Stimulated activated CD8-positive, alpha-beta memory T cell treated with anti-CD3 and anti-CD28 coated beads, Interleukin-12 subunit alpha, Interleukin-12 subunit beta, amount 100 ng/mL, for 4 hours (primary cell): ENCODE measurements at places on chromosomes 3 and 15.

- no peak for DNase-seq
Measured at GRCh38 chr3:40055361-40055760, 246.0 kb downstream of the MYRIP start.

- DNase-seq: no peak
Measured at GRCh38 chr3:181425074-181425473, 286.7 kb upstream of the SOX2 start.

DNA sequence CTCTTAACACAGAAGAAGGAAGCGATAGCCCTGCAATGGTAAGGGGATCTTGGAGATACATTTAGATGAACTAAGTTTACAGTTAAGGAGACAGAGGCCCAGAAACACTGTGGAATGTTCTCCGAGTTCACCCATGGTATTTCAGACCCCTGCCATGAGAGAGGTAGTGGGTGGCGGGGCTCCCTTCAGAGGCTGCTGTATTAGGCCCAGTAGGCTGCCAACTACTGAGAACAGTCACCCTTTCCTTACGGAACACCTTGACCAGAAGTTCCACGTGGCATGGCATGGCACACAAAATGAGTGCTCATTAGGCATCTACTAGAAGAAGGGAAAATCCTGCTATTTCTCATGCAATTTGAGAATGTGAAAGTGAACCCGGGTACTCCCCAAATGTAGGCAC is 195.4 kb downstream of the TNIK start:
- no peak for DNase-seq

DNA sequence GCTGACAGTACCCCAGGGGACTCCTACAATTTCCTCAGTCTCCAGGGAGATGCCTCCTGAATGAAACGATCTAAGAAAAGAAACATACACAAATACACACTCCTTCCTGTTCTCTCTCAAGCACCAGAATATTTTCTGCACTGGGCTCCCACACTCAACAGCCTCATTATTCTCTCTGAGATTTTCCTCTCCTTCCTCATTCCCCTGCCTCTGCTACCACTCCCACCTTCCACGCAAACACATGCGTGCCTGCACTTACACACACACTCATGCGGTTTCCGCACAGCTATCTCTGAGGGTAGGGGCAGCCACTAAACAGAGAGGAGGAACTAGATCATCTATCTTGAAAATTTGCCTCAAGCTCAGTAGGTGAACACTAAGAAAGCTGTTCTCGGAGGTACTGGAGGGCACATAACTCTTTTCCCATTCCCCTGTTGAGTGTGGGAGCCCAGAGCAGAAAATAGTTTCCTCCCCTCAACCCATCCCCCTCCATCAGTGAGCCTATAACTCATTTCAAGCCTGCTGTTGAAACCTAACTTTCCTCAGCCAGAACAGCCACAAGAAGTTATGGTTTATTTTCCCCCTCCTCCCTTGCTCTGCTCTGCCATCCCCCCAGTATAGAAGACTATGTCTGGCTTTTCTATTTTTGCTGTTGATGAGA is 30.5 kb upstream of the TIPARP start:
- DNase-seq: no peak

- no peak for DNase-seq
Measured at GRCh38 chr15:100508641-100509300, 20.0 kb downstream of the CERS3 start.

- no peak for DNase-seq
Measured at GRCh38 chr3:136667081-136667480, 85.1 kb downstream of the STAG1 start.

GRCh38 chr3:141557961-141558706 is 71.3 kb downstream of the RASA2 start:
- no peak for DNase-seq

DNA sequence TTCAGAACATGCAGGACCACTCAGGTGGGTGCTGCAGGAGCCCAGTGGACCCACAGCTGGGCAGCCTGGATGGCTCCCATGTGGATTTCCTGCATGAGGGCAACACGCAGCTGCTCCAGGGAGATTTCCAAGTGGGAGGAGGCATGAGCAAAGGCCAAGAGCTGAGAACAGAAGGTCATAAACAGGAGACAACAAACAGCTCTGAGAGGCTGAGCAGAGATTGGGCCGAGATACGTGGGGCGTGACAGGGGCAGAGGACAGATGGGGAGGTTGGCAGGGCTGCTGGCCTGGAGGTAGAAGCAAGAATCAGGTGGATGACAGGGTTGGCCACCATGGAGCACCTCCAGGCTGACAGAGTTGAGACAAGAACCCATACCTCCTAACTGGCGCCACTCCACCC is 2.9 kb downstream of the PHGR1 start:
- no peak for DNase-seq

DNA sequence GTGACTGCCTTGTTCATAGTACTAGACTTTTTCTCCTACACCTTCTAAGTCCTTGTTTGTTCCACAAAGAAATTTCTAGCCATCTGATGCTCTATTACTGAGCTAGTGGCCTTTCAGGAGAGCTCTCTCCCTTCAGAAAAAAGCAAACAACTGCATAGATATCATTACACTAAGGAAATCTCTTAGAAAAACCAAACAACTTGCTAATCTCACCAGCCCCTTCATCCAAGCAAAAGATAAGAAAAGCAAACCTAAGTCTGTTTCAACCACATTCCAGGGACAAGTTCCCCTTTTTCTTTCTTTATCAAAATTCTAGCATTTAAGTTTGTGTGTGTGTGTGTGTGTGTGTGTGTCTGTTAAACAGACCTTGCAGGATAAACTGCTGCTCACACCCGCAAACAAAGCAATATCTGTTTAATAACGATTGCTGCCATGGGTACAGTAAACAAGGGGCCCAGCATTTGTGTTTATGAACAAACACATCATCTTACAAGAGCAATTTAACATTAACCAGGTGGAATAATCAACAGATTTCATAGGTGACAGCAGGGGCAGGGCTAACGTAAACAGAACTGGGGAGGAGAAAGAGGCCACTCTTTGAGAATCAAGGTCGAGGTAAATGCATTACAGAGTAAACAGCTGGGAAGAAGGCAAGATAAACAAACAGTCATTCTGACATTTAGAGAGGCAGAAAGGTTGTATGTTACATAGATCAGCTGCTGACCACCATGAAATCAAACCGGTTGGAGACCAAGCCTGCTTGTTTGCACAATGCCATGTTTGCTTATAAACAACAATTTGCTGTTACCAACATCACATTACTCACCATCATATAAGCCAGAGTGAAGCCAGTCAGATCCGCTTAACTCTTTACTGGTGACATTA is 375.1 kb downstream of the FOXP1 start:
- no peak for DNase-seq

GRCh38 chr15:90625037-90625436 is 92.1 kb upstream of the BLM start:
- no peak for DNase-seq

DNA sequence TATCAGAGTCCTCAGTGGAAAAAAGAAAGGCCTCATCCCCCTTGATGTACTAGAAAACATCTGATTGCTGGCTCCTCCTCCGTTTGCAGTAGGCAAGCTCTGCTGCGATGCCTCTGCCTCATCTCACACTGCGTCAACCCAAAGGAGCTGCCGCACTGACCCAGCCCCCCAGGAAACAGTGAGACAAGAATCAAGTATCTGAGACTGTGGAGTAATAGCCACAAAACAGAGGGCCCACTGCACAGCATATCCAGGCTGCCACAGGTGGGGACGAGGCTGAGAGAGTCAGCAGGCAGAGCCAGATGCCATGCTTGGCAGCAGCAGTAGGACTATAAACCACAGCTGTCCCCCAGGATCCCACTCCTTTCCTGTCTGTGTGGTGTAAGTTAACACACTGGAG is 165.9 kb downstream of the STAC start:
- DNase-seq: no peak

- no peak for DNase-seq
Measured at GRCh38 chr3:28268989-28269388, 27.6 kb downstream of the CMC1 start.

DNA sequence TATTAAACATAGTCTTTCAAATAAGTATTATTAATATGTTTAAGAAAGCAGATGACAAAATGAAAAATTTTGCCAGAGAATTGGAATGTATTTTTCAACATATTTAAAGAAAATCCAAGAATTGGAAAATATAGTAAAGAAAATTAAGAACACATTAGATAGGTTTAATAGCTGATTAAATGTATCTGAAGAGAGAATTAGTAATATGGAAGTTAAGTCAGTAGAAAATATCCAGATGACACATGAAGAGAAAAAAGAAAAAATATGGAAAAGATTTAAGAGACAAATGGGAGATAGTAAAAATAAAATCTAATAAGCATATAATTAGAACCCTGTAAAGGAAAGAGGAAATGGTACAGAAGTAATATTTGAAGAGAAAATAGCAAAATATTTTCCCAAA is 18.0 kb upstream of the POMGNT2 start:
- no peak for DNase-seq

DNA sequence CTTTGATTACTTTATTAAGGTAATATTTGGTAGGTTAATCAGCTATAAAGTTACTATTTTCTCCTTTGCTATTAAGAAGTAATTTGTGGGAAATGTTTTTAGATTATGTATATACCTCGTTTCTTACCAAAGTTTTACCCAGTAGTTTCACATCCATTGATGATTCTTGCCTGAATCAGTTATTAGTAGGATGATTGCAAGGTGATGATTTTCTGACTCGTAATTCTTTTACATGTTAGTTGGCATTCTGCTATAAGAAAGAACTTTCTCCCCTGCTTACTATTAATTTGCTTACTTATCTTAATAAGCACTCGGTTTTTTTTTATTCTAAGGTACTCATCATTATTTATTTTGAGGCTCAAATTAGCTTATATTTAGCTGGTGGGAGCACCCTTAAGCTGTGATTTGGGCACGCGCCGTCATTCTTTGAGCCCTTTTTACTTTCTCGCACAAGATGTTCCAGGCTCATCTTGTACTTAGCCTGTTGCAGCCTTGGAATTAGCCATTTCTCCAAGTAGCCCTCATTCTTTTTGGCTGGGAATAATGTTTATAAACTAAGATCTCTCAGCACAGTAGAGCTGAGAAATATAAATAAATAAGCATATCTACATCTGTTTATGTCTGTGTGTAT is 15.3 kb downstream of the USP3 start:
- no peak for DNase-seq

DNA sequence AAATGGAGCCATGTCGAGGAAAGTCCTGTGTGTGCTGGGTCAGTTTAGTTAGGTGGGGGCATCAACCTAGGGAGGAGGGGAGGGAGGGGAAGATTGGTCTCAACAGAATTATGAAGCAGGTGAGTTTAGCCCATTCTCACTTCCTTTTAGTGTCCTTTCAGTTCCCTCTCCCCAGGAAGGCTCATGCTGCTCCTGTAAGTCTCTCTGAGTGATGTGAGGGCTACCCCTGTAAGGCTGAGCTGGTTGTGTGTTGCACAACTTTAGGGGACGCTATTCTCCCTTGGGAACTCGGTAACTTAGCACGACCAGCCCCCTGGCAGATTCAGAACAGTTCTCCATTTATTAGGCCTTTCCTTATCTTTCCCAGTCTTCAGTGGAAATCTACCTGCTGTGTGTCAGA is 21.2 kb downstream of the IL5RA start:
- no peak for DNase-seq

GRCh38 chr3:197331131-197331530 is 32.7 kb upstream of the DLG1 start:
- DNase-seq: no peak

GRCh38 chr3:101185341-101185740 is 135.0 kb downstream of the IMPG2 start:
- no peak for DNase-seq

GRCh38 chr3:146306656-146307455 is 56.0 kb upstream of the PLSCR4 start:
- DNase-seq: no peak

- no peak for DNase-seq
Measured at GRCh38 chr15:79897380-79897678, 515 bp upstream of the MTHFS start.

- DNase-seq: no peak
Measured at GRCh38 chr15:78205337-78205736, 29.0 kb downstream of the ACSBG1 start.

- no peak for DNase-seq
Measured at GRCh38 chr3:151035072-151035471, 50.4 kb upstream of the MED12L start.

DNA sequence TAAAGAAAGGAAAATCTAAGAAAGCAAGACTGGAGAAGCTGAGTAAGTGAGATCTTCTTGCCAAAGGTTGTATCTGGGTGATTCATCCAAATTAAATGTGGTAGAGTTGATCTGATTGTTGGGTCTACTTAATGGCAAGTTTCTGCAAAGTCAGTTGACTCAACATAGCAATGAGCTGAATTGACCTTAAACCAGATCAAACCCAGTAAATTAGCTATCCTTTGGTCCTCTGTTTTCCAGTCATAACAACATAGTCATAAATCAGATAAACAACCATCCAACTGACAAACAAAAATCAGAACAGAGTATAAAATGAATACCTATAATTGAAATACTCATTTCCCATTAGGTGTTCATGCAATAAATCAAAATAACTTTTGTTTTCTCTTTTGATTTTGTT is 142.6 kb upstream of the CFAP20DC start:
- no peak for DNase-seq

DNA sequence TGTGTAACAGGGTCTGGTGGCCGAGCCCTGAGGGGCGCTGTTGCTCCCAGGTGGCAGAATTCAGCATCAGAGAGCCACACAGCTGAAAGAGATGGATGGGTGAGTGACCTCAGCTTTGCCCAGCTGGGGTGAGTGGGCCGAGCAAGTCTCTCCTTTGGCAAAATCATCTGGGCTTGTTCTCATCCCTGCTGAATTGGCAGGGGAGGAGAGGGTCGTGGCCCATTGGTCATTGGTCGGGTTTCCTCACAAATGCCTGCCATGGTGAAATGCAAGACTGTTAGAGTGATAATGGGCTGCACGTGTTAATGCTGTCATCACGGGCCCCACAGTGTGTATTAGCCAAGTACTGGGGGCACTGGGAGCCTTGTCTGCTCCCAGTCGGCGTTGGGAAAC is 15.9 kb downstream of the ABHD2 start:
- DNase-seq: no peak

- DNase-seq: no peak
Measured at GRCh38 chr3:52447512-52448355, 2.8 kb upstream of the SEMA3G start.

- DNase-seq: no peak
Measured at GRCh38 chr15:77506311-77507142, 85.8 kb downstream of the HMG20A start.

GRCh38 chr3:2940062-2940461 is 170.1 kb downstream of the IL5RA start:
- DNase-seq: no peak
